Brain pericyte (primary cell): ENCODE measurements at places on chromosomes 5 and 9.

GRCh38 chr9:105306351-105307140 is 62.1 kb downstream of the SLC44A1 start:
- DNase-seq: no peak

GRCh38 chr5:135729321-135729786 is 105.1 kb upstream of the SLC25A48 start:
- no peak for DNase-seq

DNA sequence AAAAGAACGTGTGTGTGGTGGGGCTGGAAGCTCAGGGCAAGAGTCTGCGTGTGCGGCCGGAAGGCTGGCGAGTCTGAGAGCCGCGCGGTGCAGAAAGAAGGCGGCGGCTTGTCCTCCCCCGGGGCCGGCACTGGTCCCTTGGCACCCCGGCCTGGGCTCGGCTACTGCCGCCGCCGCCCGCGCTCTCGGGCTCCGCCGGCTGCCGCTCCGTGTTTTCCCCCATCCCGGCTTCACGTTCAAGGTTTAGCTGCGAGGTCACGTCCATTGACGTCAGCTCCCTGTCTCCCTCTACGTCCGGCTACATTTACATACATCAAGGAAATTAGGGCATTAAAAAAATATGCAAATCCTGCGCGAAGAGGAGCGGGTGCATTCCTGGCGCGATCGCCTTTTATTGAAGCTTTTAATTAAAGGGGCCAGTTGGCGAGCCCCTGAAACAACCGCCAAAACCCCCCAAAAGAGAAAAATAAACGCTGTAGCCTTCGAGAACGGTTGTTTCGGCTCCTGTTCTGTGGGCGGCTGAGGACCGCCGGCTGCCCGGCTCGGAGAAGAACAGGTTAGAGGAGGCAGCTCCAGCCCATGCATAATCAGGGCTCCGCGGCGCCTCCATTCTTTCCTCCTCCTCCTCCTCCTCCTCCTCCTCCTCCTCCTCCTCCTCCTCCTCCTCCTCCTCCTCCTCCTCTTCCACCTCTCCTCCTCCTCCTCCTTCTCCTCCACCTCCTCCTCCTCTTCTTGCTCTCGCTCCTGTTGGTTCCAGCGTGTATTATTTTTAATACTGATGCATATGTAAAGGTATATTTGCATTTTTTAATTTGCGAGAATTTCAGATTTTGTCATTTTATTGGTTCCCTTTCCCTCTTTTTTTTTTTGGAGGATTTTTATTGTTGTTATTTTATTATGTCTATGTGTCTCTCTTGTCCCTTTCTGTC is 207.0 kb downstream of the MEF2C start:
- no peak for DNase-seq

- no peak for DNase-seq
These were observed 508.0 kb downstream of the GADD45G start for GRCh38 chr9:90112788-90113187.

GRCh38 chr5:33231935-33232334 is 208.8 kb upstream of the TARS1 start:
- DNase-seq: no peak

DNA sequence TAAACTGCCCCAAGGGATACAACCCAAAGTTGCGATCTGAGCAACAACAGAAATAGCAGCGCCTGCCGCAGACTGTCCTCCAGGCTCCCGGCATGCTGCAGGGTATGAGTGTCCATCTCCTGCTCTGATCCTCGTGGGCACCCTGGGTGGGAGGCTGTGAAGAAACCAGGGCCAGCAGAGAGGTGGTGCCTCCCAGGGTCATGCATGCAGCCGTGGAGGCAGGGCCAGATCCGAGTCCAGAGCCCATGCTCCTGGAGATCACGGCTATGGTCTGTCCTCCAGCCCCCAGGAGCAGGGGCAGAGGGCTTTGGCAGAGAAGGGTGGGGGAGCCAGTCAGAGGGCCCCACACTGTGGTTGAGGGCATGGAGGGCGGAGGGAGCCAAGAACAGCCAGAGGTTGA is 29.0 kb downstream of the HRH2 start:
- no peak for DNase-seq

GRCh38 chr9:110125763-110126351 is 82.1 kb downstream of the C9orf152 start:
- no peak for DNase-seq
